Right ventricle myocardium superior (tissue), 1 donor: ENCODE measurements at places on chromosomes 2 and 18.

DNA sequence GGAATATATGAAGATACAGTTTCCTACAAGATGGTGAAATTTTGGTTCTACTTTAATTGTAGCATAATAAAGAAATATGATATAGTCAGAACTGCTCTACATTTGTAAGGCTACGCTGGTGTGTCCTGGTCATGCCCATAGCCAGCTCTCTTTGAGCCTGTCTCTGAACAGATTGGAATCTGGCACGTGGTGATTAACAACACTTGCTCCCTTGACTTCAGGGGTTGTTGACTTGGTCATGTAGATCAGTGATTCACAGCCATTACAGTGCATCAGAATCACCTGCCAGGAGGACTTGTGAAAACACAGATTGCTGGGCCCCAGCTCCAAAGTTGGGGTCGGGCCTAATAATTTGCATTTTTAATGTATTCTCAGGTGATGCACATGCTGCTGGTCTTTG, 80.4 kb downstream of the PTPRM start:
- no peak for DNase-seq

DNA sequence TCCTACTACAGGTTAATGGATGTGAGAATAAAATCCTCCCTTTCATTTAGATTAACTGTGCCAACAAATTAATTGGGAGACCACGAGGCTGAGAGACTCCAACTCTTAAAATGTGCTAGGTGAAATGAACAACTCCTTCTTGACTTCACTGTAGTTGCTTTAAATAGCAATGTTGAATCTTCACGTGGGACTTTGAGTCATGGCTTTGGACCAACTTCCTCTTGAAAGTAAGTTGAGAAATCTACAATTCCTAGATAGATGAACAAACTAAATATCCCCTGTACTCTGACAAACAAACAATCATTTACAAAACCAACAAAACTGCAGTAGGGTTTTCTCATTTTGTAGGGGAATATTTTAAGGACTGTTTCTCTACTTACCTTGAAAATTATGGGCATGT, 291.9 kb upstream of the SPRED2 start:
- no peak for DNase-seq

GRCh38 chr18:7924616-7925015, 357.5 kb downstream of the PTPRM start:
- no peak for DNase-seq

DNA sequence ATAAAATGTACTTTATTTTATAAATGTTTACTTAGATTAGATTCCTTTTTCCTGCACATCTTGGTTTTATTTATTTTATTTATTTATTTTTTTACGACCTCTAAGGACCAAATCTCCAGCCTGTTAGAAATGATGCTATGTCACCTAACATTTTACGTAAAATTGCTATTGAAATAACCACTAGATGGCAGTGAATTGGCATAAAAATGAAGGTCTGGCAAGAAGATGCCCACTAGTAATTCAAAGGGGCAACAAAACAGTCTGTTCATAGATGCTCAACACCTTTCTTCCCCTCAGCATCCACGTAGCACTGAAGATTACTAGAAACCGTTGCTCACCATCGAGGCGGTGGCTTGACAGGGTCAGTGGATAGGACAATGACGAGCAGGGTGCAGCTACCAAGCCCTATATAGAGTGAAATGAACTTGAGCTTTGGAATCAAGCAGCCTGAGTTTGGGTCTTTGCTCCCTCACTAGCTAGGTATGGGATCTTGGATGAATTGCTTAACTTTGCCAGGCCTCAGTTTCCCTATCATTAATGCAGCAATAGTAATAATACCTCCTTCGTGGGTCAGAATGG, 128.7 kb upstream of the L3MBTL4 start:
- DNase-seq = no peak

DNA sequence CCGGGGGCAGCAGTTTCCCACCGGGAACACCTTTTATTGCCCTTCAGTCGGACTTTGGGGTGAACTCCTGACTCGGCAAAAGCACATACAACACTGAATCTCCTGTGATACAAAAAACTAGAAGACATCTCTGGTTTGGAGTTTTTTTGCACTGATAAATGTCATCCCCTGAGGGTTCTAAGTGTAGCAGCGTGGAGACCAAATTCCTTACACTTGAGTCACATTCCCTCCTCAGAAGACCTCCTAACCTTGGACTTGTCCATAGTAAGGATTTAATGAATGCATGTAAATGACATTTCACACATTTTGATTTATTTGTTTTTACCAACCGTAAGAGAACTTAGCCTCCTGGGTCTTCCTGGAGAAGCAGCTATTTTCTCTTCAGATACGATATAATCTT, 54.0 kb upstream of the GPR45 start:
- no peak for DNase-seq

- peak; percentile 94 for DNase-seq
These were observed 7.5 kb downstream of the SERTAD2 start for GRCh38 chr2:64646007-64646880.

GRCh38 chr2:235940330-235940729, 227.9 kb downstream of the GBX2 start:
- DNase-seq = peak; percentile 57
